ENCODE measurements at places on chromosomes 16 and 17.
A peak's percentile ranks its signal among the peaks of the same experiment; 100 is the strongest.

DNA sequence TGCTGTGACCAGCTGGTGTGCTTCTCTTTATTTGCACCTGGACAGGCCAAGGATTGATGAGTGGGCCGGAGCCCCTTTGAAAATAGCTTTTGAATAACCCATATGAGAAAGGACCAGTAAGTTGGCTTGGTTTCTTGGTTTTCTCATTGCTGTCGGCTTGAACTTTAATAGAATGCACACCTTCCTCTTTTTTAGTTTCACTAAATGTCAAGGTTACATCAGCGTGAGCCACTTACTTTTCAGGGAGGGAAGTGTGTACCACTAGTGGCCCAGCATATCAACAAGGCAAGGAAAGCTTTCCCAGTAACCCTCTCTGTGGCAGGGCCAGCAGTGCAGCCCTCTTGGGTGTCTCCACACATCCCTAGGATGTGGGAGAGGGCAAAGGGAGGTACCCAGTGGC, 433.3 kb downstream of the CA10 start:
- DNase-seq: no peak

DNA sequence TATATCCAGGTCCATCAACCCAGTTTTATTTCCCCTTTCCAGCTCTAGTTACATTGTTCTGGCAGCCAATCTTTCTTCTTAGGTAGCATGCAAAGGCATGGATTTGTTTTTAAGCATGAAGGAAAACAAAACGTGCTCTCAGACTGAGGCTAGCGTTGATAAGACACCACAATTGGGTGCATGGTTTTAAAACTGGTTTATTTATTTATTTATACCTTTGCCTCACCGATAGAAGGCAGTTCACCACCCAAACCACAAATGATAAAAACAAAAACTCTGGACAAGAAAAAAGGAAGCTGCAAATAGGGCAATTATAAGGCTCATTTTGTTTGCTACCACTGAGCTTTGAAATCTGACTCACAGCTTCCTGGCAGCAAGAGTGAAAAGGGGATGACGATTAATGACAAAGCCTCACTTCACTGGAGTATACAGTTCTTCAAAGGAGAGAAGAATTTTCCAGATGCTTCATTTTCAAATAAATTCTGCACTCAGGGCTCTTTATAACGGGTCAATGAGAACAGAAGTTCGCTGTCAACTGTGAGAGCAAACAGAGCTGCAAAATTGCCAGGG, 278.4 kb upstream of the IRX5 start:
- DNase-seq: no peak

GRCh38 chr16:66359012-66359411, 7.5 kb upstream of the CDH5 start:
- no peak for DNase-seq

GRCh38 chr16:25063865-25064264, 47.7 kb upstream of the LCMT1 start:
- no peak for DNase-seq

DNA sequence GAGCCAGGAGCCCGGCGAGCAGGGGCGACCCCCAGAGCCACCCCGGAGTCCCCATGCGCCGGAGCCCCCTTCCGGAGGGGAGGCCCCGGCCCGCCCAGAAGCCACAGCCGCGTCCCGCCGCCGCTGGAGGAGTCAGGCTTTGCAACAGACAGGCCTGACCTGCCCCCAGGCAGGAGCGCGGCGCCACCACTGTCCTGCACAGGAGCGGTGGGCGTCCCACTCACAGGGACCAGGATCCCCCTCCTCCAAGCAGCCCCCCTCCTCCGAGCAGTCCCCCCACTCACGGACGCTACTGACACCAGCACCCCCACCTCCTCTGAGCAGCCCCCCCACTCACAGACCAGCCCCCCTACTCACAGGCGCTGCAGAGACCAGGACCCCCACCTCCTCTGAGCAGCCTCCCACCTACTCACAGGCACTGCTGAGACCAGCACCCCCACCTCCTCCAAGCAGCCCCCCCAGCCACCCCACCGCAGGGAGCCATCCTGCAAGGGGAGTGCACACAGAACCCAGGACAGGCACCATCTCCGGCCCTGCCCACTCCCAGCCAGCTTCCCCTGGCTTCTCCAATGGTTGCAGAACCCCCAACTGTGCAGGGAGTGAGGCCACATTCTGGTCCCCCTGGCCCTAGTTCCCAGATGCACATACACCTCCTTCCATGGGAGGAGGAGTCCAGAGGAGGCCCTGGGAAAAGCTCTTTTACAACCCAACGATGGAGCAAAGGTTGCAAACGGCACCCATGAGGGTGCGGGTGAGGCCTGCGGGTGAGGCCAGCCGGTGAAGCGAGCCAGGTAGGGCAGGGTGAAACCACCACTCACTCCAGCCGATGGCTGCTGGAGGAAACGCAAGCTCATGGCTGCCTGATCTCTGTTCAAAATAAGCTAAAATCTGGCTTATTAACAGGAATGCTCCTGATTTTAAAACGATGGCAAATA, 69.9 kb downstream of the ABR start:
- peak; percentile 34 for DNase-seq

DNA sequence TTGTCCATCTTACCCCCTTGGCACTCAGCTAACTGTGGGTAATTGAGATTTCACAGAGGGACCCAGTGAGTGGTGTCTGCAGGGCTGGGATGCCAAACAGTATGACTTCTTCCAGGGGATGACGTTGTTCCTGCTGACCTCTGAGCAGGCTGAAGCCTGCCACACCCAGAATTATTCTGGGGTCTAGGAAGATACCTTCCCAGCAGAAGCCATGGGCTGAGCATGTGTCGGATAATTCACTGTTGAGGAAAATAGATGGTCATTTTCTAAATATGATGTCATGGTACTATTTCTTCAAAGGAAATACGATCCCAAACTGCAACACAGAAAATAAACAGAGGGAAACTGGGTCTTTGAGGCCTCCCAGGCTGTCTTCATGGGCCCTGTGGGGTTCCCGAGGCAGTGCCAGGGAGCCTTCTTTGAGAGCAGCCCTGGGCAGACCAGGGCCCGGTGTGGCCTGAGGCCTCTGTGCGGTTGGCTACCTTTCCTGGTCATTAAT, 17.4 kb downstream of the WNT9B start:
- no peak for DNase-seq

DNA sequence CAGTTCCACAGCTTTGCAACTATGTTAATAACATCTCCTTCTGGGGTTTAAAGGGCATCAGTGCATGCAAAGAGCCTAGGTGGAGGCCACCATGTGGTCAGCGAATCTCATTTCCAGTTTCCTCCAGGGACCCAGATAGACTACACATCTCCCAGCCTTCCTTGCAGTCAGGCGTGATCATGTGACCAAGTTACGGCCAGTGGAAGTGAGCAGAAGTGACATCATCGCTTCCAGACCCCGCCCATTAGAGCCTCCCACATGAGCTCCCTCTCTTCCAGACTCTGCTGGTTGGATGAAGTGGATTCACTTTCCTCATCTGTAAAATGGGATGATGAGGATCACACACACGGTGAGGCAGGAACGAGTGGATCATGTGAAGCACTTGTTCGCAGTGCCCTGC, 27.4 kb upstream of the KDM8 start:
- DNase-seq: no peak

GRCh38 chr16:58451265-58451689, 48.7 kb upstream of the NDRG4 start:
- DNase-seq: no peak

DNA sequence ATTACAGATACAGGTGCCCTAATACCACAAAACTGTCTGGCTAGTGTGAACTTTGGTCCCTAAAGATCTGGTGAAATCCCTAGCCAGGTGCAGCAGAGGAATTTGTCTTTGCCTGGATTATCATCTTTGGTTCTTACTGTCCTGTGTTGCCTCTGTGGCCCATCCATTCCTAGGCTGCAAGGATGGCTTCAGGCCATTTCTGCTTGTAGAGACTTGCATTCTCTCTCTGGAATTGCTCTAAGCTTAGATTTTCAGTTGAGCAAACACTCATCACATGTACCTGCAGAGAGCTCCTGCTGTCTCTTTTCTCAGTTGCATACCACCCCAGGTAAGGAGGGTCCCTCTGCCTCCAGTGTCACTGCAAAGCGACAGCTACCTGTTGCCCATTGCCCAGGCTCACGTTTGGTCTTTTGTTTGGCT, 114.9 kb downstream of the PRKCA start:
- no peak for DNase-seq

DNA sequence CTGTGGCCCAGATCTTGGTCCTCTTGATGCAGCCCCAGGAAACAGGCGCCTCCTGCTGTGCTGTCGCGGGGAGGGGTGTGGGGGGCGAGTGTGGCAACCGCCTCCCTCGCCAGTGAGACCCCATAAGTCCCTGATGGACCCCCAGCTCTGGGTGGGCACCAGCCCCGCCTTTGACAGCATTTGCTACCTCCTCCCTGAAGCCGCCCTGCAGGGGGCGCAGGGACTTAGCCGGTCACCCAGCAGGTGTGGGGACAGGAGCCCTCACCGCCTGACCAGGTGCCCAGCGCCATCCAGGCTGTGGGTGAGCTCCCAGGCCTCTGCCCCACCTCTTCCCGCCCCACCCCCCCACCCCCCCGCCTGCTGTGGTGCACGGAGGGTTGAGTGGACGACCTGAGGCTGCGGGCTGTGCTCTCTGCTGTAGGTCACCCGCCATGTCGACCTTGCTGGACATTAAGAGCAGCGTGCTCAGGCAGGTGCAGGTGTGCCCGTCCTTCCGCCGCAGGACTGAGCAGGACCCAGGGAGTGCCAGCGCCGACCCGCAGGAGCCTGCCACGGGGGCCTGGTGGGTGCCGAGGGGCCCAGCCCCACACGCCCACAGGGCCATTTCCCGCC, 4.8 kb downstream of the BAIAP3 start:
- DNase-seq: no peak

DNA sequence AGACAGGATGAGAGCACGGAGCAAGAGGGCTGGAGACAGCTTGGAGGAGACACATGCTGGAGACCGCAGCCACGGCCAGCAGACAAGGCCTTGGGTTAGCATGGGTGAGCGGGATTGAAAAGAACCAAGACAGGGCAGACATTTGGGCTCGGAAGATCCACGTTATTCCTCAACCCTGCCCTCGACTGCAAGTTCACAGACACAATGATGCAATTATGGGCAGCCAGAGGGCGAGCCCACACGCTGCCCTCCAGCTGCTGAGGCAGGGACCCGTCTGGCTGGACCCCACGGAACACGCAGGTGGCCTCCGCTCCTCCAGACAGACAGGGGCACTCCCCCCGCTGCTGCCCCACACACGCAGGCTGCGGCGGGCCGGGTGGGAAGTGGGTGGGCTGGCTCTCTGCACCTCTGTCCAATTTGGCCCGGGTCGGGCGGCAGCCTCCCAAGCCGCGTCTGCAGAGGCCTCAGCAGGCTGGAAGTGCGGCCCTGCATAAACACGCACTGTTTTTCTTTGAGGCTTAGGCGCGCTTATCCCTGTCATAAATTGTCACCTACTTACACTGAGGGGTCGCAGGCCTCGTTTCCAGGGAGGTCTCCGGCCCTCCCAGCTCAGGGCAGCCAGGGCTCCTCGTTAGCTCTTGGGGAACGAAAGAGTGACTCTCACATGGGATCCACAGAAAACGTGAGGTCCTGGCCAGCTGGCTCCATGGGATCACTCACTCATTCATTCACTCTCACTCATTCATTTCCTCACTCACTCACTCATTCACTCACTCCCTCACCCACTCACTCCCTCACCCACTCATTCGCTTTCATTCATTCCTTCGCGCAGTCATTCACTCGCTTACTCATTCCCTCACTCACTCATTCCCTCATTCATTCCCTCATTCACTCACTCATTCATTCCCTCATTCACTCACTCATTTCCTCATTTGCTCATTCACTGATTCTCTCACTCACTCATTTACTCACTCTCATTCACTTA, 303.9 kb downstream of the C16orf95 start:
- no peak for DNase-seq

DNA sequence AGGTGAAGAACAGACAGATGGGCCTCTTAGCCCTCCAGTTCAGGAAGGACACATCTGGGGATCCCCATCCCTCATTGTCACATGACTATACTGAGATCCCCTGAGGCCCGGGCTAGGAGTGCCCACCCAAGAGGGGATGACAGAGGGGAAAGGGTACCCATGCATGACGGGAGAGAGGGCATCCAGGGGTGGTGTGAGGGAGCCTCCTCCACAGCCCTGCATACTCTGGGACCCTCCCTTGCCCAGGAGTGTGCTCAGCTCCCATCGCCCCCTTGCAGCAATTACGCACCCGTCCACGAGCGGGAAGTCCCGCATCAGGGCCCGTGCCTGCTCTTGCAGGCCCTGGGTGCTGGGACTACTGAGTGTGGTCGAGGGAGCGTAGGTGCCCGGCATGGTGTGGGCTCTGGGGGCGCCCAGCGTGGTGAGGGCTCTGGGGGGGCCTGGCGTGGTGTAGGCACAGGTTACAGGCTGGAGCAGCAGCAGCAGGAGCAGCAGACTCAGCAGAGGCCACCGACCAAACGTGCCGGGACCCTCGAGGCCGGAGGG, 6.5 kb downstream of the DPEP2 start:
- no peak for DNase-seq

- no peak for DNase-seq
Observed at GRCh38 chr17:72975509-72975908, 117.0 kb downstream of the SLC39A11 start.

- no peak for DNase-seq
Observed at GRCh38 chr17:75642182-75642783, 9.0 kb downstream of the SMIM5 start.

DNA sequence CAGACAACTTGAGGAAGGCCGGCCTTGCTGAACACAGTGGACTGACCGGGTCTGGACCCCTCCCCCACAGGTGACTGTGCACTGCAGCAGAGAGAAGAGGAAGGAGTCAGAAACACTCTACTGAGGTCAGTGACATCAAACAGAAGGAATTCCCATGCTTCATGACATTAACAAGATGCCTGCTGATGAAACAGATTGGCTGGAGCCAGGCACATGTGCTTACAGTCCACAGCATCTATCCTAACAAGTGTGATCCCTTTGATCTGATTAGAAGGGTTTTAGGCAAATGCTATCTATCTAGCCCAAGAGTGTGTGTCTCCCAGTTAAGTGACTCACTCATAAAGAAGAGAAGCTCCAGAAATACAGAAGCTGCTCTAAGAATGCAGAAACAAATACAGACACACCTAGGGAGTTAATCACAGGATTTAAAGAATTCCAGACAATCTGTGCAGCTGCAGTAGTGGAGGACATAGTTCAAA, 90.2 kb downstream of the SYCE1L start:
- no peak for DNase-seq

DNA sequence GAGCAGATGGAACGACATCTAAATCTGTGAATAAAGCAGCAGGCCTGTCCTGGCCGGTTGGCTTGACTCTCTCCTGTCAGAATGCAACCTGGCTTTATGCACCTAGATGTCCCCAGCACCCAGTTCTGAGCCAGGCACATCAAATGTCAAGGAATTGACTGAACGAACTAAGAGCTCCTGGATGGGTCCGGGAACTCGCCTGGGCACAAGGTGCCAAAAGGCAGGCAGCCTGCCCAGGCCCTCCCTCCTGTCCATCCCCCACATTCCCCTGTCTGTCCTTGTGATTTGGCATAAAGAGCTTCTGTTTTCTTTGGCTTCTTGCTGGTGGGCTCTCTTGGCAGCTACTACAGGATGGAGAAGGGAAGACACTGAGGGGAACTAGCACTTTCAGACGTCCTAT, 4.1 kb upstream of the RSAD1 start:
- no peak for DNase-seq
